DMS79 treated with DMSO at 0.1 percent for 48 hours (cell line): ENCODE measurements at places on chromosomes 11 and 22.

- DNase-seq: no peak
Measured at GRCh38 chr22:39543095-39543494, 10.5 kb upstream of the RPS19BP1 start.

GRCh38 chr22:19042285-19043120 is 79.7 kb downstream of the DGCR2 start:
- DNase-seq: no peak

DNA sequence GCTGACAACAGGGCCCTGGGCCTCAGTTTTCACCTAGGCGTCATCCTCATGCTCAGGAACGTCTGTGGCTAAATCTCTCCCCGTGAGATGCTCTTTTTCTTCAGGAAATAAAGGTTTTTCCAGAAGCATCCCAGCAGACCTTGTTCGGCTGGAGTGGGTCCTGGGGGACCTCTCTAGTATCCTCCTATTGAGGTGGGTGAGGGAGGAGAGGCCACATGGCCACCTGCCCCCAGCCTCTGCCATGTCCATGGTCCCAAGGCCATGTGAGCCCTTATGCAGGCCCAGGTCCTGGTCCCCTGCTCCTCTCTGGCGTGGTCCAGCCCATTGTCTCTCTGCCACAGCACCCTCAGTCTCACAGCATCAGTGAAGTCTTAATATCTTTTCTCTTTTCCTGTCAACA is 22.0 kb downstream of the ALG12 start:
- no peak for DNase-seq

DNA sequence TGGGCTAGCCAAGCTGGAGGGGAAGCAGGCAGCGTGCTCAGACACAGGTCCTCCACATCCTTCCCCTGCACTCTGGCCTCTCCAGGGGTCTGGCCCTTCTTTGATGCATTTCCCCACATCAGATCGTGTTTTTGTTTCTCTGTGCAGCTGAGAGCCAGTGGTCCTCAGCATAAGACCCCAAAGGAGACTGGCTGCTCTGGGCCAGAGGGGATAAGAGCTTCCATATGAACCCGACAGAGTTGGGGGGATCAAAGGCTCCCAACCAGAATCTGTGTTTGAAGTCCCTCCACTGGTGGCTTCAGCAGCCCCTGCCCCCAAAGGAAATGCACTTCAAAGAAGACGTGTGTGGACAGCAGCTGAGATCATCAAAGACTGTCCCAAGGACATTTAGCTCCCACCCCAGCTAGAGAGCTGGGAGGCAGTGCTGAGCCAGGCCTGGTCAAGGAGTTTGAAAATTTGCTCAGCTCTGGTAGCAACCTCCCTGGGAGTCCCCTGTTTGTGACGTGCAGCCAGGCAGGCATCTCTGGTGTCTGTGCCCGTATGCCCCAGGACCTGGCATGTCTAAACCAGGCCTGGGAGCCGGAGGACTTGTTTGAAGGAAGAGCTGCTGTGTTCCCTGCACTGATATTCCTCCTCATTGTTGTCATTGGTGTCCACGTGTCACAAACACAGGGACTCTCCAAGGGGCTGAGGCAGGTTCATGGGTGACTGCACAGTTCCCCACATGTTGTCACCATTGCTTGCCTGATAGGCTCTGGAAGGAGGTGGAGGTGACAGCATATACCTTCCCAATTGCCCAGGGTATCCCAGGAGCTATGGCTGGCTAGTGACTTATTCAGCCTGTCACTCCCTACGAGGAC is 99.0 kb downstream of the AMOTL1 start:
- DNase-seq: no peak

DNA sequence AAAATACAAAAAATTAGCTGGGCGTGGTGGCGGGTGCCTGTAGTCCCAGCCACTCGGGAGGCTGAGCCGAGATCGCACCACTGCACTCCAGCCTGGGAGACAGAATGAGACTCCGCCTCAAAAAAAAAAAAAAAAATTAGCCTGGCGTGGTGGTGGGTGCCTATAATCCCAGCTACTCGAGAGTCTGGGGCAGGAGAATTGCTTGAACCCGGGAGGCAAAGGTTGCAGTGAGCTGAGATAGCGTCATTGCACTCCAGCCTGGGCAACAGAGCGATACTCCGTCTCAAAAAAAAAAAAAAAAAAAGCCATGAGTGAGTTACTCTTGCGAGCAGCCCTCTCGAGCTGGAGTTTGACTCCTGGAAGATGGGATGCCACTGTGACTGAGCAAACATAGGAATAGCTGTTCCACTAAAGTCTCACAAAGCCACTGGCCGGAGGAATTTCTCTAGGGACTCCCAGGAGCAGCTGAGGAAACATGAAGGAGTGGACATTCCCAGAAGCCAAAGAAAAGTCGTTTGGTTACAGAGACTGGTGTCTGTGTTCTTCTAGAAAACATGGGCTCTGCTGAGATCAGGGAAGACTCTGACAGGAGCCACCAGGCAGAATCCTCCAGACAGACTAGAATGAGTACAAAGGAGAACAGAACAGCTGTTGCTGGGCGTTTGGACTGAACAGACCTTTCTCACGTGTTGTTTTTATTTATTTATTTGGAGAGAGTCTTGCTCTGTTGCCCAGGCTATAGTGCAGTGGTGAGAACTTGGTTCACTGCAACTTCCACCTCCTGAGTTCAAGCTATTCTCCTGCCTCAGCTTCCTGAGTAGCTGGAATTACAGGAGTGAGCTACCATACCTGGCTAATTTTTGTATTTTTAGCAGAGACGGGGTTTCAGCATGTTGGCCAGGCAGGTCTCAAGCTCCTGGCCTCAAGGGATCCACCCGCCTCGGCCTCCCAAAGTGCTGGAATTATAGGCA is 32.4 kb upstream of the MYH9 start:
- DNase-seq: no peak

GRCh38 chr11:122028545-122028944 is 87.5 kb downstream of the BLID start:
- no peak for DNase-seq
